Activated naive CD8-positive, alpha-beta T cell treated with anti-CD3 and anti-CD28 coated beads, Interleukin-2, amount 10 ng/mL, durations not matched to agents 7 days and 5 days (primary cell): ENCODE measurements at places on chromosomes 4 and X. TPM values are rescaled to one million over a fixed set of nuclear protein-coding genes. Genes with fewer than 3 reads are reported as not detected.

GRCh38 chr4:105451346-105451745, 22.5 kb downstream of the PPA2 start:
- H3K27ac ChIP-seq, result no peak overlapping the region
- no peak overlapping the region for H3K4me3 ChIP-seq
- DNase-seq, result no peak

DNA sequence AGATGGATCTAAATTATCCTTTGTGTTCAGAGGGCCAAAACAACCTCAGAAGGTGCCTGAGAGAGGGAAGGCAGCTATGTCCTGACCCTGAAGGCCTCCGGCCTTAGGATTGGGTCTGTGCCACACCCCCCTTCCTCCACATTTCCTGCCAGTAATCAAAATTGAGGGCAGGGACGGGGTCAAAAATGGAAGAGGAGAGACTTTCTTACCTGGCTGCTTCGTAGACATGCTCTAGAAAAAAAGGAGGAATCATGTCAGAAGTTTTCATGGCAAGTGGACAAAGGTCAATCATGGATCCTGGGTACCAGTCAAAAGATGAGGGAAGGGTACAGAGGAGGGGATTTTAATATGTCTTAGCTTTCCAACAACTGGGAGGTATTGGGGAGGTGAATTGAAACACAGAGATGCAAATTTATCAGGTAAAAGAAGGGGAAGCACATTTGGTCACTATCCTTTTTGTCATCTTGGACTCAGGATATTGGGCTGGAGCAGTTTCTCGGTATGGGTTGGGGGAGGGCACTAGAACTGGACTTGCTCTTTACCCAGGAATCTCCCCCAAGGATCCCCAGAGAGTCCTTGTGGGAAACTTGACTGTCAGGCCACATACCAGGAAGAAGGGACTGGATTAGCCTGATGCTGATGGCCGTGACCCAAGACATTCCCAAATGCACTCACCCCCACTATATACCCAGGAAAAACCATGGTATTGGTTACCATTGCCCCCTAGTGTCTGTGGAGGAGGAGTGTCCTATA, 17.1 kb downstream of the VSIG4 start:
- no peak overlapping the region for H3K4me3 ChIP-seq
- no peaks in the 10 kb centered on the region for H3K27me3 ChIP-seq
- H3K36me3 ChIP-seq, result peaks cover 41% of the 10 kb centered on the region

DNA sequence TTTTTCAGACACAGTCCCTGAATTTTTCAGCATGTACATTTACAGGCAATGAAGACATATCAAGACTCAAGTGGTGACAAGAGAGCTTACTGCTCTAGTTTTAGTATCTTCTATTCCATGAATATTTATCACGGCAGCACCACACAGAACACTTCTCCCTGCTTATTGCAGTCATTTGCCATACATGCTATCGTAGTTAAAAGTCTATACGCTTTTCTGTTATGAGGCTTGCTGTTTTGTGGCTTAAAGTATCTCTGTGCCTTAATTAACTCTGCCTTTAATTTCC, 65.4 kb upstream of the GK2 start:
- no peak overlapping the region for H3K27ac ChIP-seq
- H3K27me3 ChIP-seq, result no peaks in the 10 kb centered on the region
- H3K4me1 ChIP-seq, result no peaks in the 10 kb centered on the region
- H3K36me3 ChIP-seq, result no peaks in the 10 kb centered on the region
- DNase-seq, result no peak
- H3K4me3 ChIP-seq, result no peak overlapping the region

The GYG2 gene
- not detected for total RNA-seq

The CDS1 gene
- total RNA-seq, result 0.26 TPM

GRCh38 chr4:95107004-95107403, 349.2 kb downstream of the BMPR1B start:
- H3K4me1 ChIP-seq, result no peaks in the 10 kb centered on the region
- peaks cover 7% of the 10 kb centered on the region for H3K27me3 ChIP-seq
- no peak overlapping the region for H3K4me3 ChIP-seq
- H3K27ac ChIP-seq, result no peak overlapping the region

DNA sequence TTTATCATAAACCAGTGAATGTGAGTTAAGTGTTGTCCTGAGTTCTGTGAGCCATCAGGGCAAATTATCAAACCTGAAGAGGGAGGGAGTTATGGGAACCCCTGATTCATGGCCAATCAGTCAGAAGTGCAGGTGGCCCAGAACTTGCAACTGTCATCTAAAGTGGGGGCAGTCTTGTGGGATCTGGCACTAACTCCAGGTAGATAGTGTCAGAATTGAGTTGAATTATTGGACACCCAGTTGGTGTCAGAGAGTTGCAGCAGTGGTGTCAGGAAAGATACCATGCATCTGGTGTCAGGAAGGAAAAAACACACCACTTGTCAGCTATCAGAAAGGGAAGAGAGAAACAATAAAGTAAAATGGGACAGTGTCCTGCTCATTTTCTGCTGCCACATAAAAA, 8.4 kb downstream of the CORIN start:
- H3K27me3 ChIP-seq, result peaks cover 7% of the 10 kb centered on the region
- peaks cover 6% of the 10 kb centered on the region for H3K36me3 ChIP-seq
- DNase-seq, result no peak
- H3K4me1 ChIP-seq, result peaks cover 47% of the 10 kb centered on the region
- H3K27ac ChIP-seq, result no peak overlapping the region

DNA sequence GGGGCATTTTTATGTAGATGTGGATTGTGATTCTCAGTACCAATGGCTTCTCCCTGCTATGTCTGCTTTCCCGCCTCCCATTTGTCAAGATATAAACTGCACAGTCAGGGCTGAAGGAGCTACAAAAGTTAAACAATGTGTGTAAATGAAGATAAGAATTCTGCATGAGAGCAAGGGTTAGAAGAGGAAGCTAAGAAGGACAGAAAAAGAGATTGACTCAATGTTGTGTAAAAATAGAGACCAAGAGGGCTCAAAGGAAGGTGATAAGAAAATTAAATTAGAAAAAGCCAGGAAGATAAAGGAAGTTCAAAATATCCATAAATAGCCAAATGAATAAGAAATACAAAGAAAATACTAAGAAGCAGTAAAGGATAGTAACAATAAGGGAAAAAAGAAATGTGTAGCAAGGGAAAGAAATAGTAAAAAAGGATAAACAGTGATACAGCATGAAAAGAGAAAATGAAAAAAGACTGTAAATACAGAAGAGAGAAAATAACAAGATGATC, 82.5 kb downstream of the AMELX start:
- H3K4me1 ChIP-seq, result no peaks in the 10 kb centered on the region
- no peak overlapping the region for H3K27ac ChIP-seq
- H3K4me3 ChIP-seq, result no peak overlapping the region
- no peaks in the 10 kb centered on the region for H3K36me3 ChIP-seq
- H3K27me3 ChIP-seq, result no peaks in the 10 kb centered on the region
